ENCODE measurements at places on chromosomes 6 and 20.
A peak's percentile ranks its signal among the peaks of the same experiment; 100 is the strongest.

GRCh38 chr20:38221119-38221589 lies 39.4 kb downstream of the KIAA1755 start:
- peak; percentile 71 for DNase-seq

DNA sequence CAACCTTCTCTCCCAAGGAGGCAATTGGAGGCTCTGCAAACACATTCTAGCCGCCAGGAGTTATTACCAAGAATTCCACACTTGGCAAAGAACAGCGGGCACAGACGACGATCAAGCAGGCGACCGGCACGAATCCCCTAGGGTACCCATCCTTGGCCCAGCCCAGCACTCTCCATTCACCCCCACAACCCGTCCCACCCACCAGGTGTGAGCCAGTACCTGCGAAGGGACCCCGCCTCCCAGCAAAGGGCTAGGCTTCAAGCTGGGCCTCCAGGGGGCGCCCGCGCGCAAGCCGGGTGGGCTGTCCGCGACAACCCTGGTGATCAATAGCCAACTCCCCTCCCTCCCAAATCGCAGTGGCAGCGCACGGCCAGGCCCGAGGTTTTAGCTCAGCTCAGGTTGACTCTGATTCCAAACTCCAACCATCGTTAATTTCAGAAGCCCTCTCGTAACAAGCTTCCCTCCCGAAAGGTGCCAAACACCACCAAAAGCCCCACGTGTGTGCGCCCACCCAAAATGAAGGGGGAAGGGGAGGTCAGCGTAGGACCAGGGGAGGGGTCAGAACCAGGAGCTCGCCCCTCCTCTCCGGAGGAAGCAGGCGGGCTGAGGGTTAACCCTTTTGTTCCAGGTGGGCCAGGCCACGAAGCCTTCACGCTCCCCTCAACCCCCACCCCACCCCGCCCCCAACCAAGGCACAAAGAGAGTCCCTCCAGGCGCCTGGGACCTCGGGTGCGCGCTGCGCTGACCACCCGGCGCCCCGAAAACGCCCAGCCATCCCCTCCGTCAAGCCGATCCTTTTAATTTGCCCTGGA lies 2.1 kb downstream of the SALL4 start:
- DNase-seq, result peak; percentile 56

DNA sequence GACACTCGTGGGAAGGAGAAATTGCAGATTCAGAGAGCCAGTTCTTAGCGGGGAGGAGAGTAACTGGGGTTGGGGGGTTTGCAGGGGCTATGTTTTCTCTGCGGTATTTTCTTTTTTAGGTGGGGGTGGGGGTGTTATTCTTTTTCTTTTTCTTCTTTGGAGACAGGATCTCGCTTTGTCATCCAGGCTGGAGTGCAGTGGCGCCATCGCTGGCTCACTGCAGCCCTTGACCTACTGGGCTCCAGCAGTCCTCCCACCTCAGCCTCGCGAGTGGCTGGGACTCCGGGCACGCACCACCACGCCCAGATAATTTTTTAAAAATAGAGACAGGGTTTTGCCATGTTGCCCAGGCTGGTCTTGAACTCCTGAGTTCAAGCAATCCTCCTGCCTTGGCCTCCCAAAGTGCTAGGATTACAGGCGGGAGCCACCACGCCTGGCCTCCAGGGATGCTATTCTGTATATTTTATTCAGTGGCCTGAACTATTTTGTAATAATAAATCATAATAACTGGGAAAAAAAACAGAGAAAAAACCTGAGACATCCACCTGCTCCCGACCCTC lies 57.3 kb downstream of the UBE2V1 start:
- no peak for DNase-seq

GRCh38 chr6:145345094-145345493 lies 390.2 kb downstream of the EPM2A start:
- no peak for DNase-seq

DNA sequence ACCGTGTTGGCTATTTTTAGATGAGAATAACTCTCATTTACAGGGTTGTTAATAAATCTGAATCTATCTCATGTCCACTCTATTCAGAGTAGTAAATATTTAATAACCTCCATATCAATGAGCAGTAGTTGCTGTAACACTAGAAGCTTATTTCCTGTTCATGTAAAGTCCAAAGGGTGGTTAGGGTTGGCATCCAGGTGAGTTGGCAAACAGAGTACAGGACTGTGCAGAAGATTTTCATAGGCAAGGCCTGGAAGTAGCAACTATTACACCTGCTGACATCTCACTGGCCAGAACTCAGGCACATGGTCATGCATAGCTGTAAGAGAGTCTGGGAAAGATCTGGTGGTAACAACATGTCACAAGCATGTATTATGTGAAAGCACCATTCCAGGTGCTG lies 147.5 kb downstream of the PHF3 start:
- no peak for DNase-seq

DNA sequence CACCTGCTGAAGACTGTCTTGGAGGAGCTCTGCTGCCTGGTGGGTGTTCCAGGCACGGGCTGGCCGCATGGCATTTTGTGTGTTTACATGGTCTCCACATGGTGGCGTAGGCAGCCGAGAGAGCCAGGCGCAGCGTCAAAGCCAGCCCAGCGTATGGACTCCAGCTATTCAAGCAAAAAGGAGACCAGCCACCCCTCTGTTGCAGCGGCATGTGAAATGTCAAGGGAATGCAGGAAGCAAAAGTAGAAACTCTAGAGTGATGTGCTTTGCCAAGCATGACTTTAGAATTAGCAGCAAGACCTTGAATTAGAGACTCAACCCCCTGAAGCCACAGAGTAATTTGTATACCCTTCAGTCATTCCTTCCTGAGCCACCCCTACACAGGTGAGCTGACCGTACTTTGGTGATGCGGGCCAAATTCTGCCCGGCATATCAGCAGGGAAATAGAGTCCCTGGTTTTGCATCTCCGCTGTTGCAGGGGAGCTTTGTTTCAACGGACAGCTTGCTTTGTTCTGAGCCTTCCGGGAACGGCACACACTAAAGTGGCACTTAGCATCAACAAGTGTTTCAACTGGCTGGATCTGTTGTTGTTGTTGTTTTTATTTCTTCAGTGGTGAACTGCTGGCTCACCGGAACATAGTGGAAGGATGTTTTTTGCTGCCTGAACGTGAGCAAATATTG lies 48.5 kb downstream of the FNDC1 start:
- DNase-seq, result no peak

GRCh38 chr6:64280569-64280968 lies 645.0 kb downstream of the PHF3 start:
- DNase-seq, result no peak

GRCh38 chr20:15917283-15917682 lies 656.0 kb downstream of the KIF16B start:
- no peak for DNase-seq

GRCh38 chr6:3327403-3327802 lies 68.7 kb downstream of the PSMG4 start:
- no peak for DNase-seq

DNA sequence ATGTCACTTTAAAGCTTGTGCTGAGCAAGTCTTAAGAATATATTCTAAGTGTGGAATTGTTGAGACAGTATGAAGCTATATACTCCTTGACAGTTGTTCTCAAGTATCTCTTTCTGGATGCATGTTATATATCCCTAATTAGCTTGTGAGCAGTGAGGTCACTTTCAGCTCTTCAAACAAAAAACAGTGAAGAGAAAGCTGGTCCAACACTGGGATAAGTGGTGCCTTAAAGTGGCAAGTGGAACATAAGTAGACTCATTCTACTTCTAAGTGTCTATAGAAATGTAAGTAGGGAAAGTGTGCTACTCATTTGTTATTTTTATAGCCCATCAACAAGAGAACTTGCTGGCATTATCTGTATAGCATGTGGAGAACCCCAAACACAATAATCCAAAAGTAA lies 133.1 kb upstream of the BACH2 start:
- no peak for DNase-seq

- DNase-seq, result no peak
Observed at GRCh38 chr20:13085275-13085674, 76.5 kb downstream of the SPTLC3 start.

DNA sequence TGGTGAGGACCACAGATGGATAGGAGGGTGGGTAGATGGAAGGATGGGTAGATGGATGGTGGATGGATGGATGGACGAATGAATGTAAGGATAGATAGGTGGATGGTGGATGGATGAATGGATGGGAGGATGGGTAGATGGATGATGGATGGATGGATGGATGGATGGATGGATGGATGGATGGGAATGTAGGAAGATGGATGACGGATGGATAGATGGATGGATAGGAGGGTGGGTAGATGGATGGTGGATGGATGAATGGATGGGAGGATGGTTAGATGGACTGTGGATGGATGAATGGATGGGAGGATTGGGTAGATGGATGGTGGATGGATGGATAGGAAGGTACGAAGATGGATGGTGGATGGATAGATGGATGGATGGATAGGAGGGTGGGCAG lies 51.1 kb downstream of the BPIFB1 start:
- no peak for DNase-seq

GRCh38 chr6:79617518-79617941 lies 13.6 kb upstream of the SH3BGRL2 start:
- no peak for DNase-seq

DNA sequence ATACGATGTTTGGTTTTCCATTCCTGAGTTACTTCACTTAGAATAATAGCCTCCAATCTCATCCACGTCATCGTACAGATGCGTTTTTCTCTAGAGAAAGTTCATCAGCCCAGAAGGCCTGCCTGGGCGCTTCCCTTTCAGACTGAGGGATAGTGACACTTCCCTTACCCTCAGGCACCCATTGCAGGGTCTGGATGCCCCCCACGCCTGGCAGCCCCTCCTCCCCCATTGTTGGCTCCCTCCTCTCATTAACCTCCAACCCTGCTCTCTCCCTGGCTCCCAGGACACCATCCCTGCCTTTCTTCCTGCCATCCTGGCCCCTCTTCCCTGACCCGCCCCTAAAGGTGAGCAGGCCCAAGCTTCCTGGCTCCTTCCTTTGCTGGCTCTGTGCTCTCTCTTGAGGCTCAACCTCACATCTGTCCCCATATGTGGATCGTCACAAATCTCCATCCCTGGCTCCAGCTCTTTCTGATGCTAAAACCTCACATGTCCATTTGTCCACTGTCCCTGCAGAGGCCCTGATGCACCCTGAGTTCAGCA lies 145.2 kb downstream of the SYCP2 start:
- DNase-seq, result no peak

GRCh38 chr6:135586388-135586787 lies 88.8 kb upstream of the AHI1 start:
- no peak for DNase-seq

- no peak for DNase-seq
Observed at GRCh38 chr6:35719830-35720733, 16.8 kb upstream of the ARMC12 start.

- no peak for DNase-seq
Observed at GRCh38 chr6:43311666-43312065, 3.0 kb upstream of the CRIP3 start.

DNA sequence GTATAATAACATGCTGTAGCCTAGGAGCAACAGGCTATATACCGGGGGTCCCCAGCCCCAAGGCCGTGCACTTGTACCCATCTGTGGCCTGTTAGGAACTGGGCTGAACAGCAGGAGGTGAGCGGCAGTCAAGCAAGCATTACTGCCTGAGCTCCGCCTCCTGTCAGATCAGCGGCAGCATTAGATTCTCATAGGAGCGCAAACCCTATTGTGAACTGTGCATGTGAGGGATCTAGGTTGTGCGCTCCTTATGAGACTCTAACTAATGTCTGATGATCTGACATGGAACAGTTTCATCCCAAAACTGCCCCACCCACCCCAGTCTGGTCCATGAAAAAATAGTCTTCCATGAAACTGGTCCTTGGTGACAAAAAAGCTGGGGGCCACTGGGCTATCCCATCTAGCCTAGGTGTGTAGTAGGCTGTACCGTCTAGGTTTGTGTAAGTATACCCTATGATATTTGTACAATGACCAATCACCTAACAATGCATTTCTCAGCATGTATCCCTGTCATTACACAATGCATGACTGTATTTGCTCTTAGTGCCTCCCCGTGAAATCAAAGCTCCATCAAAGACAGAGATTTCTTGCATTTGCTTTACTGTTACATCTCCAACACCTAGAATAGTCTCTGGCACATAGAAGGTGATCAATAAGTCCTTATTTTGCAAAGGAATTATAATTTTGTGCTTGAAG lies 30.8 kb downstream of the NHSL1 start:
- DNase-seq, result no peak

DNA sequence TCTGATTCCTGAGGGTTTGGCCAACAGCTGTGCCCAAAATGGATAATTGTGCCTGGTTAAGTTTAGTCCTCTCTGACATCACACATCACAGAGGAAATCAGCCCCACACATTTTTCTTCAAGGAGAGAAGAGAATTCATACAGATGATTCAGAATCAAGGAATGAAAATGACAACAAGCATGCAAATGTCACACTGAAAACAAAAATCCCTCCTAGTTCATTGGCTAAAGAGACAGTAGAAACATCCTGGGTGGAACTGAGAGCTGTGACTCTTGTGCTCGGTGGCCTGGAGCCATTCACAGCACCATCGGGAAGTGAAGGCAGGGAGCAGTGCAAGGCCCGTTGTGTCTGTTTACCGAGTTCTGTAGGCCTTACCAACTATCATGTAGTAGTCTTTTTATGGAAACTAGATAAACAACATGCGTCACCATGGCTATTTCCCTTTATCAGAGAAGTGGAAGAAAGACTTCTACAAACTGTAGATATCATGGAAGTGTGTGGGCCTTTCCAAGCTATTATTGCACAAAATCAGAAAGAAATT lies 81.7 kb upstream of the TENT5A start:
- no peak for DNase-seq

- DNase-seq, result no peak
Observed at GRCh38 chr6:38564301-38564700, 75.4 kb downstream of the BTBD9 start.

- DNase-seq, result no peak
Observed at GRCh38 chr6:18328540-18328939, 58.6 kb upstream of the RNF144B start.

- DNase-seq, result no peak
Observed at GRCh38 chr6:25935953-25936352, 5.5 kb upstream of the SLC17A2 start.

DNA sequence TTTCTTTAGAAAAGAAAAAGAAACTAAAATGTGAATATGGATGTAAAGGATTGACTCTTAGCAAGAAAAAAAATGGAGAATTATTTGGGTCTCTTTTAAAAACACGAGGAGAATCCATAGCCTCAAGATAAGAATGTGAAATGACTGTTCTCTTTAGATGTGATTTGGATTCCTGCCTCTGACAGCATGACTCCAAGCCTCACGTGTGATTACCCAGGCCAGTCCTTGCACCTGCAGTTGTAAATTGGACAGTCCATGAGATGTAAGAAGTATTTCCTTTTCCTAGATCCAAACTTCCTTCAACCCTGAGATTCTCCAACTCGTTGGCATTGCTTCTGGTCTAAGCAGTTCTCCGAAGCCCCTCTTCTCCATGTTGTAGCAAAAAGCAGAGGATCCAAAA lies 31.9 kb downstream of the SLC2A12 start:
- no peak for DNase-seq
